Stimulated activated CD8-positive, alpha-beta memory T cell treated with anti-CD3 and anti-CD28 coated beads, Interleukin-15, amount 100 ng/mL, for 24 hours (primary cell): ENCODE measurements at places on chromosomes 12 and 14.
A peak's percentile ranks its signal among the peaks of the same experiment; 100 is the strongest.

DNA sequence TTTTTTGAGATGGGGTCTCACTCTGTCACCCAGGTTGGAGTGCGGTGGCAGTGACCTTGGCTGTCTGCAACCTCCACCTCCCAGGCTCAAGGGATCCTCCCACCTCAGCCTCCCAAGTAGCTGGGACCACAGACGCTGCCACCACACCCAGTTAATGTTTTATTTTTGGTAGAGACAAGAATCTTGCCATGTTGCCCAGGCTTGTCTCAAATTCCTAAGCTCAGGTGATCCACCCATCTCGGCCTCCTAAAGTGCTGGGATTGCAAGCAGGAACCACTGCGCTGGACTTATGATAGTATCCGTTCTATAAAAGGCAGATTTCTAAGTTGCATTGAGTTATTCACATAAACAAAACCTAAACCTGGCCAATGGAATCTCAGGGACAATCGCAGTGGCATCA, 321.1 kb upstream of the PRICKLE1 start:
- DNase-seq, result no peak

GRCh38 chr14:89842837-89843236, 111.7 kb downstream of the EFCAB11 start:
- DNase-seq, result no peak

DNA sequence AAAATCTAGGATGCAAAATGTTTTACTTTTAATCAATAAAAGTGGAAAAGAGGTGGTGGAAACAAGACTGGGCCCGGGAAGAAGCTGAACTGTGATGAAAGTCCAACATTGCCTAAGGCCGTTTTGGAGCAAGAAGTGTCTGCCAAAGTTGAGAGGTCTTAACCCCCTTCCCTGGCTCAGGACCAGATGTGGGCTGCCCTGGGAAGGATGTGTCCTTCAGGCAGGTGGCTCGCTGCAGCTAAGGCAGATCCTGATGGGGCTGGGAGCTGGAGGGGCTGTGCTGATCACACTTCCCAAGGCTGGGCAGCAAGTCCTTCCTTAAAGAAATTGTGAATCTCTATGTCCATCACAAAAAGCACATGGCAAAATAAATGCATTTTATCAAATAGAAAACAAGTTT, 581.6 kb downstream of the GALC start:
- DNase-seq, result no peak

DNA sequence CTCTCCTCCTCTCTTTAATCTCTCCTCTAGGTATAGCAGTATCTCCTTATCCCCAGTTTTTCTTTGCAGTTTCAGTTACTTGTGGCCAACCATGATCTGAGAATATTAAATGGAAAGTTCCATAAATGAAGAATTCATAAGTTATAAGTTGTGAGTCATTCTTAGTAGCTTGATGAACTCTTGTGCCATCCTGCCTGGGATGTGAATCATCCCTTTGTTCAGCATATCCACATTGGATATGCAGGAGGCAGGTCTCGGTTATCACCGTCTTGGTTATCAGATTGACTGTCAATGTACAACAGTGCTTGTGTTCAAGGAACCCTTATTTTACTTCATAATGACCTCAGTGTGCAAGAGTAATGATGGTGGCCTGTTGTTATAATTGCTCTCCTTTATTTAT, 134.0 kb downstream of the TMEM117 start:
- no peak for DNase-seq

GRCh38 chr12:128337431-128338170, 70.6 kb downstream of the TMEM132C start:
- DNase-seq, result no peak

DNA sequence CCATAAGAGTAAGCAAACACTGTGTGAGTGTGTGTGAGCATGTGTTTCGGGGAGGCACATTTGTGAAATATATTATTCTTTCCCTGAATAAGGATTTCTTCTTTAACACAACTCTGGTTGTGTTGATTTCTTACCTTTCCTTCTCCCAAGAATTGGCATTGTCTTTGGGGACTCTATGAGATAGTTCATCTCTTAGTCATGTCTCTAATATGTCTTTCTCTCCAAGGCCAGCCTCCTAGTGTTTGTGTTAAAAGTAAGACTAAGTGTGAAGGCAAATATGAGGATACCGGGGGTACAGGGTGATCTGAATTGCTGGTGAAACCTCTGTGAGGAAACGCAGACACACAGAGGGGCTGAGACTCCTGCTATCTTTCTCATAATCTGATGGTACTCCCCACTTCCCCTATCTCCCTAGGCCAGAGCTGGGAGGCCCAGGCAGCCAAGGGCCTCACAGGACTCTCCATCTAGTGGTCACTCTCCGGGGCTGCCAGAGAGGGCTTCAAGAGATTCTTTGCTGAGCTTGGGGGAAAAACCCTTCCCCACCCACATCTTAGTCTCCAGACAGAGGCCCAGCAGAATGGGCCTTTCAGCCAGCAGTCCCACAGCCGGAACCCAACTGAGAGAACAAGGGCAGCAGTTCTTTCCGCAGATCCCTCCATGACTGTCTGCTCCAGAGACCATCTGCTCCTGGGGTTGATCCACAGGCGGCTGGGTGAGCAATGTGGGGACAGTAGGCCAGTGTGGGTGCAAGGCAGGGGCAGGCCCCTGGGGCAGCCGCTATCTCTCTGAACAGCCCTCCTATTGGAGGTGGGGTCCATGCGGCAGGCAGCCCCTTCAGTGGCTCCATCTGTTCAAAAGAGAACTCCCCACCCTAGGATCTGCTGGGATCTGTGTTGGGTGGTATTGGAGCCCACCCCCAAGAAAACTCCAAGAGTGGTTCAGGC, 5.8 kb upstream of the HOXC12 start:
- DNase-seq, result no peak

GRCh38 chr14:99667821-99668220, 16.3 kb upstream of the CYP46A1 start:
- DNase-seq, result no peak

GRCh38 chr12:16189849-16190248, 87.6 kb downstream of the SLC15A5 start:
- DNase-seq, result no peak

GRCh38 chr12:639566-639965, 23.7 kb downstream of the NINJ2 start:
- DNase-seq, result no peak

GRCh38 chr14:83384253-83384652, 1850.6 kb upstream of the SEL1L start:
- no peak for DNase-seq

DNA sequence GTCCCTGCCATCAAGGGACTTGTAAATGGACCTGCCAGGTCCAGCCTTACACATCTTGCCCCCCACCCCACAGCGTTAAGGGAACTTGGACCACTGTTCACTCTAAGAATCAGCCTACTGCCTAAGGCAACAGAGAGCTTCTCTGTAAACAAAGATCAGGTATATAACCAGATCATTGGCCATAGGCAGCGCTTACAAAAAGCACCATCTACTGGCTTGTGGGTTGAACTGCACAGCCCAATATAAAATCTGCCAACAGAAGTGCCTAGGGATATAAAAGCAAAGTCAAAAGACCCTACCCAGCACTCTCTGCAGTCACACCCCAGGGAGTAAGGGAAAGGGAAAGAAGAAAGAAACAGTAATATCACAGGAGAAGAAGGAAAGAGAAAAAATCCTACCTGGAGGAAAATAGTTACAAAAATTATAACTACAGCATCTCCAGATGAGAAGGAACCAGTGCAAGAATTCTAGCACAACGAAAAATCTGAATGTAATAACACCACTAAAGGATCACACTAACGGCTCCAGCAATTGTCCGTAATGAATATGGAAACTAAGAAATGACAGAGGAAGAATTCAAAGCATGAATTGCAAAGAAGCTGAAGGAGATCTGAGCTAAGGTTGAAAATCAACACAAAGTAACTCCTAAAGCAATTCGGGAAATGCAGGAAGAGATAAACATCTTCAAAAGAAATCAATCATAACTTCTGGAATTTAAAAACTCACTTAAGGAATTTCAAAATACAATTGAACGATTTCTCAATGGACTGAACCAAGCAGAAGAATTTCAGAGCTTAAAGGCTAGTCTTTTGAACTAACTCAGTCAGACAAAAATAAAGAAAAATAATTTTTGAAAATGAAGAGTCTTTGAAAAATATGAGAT, 95.2 kb upstream of the PCED1B start:
- no peak for DNase-seq

- peak; percentile 43 for DNase-seq
Measured at GRCh38 chr12:120944645-120945217, 33.6 kb upstream of the HNF1A start.

- DNase-seq, result no peak
Measured at GRCh38 chr12:86261142-86261541, 5.0 kb upstream of the MGAT4C start.

DNA sequence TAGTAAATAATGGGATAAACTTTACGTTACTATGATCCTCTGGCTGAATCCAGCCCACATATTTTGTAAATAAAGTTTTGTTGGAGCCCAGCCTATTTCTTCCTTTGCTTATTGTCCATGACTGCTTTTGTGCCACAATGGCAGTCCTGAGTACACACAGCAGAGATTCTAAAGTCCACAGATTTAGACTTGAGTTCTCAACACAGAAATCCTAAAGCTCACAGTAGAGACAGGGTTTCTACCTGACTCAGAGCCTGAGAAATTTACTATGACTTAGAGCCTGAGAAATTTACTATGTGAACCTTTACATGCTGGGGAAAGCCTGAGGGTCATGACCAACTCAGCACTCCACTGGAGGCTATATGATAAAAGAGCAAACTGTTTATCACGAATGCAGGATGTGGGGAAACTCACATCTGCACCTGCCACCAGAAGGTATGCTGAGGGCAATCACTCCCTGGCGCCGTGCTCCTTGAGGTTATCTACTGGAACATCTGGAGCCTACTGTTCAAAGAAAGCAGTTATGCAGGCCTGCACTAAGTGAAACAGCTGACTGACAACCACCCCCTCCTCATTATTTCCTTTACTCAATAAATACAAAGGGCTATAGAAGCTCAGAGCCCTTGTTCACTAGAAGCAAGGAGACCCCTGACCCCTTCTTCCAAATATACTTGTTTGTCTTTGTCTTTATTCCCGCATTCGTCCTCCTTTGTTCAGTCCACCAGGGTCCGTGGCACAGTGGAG, 52.6 kb upstream of the BICD1 start:
- DNase-seq, result no peak

DNA sequence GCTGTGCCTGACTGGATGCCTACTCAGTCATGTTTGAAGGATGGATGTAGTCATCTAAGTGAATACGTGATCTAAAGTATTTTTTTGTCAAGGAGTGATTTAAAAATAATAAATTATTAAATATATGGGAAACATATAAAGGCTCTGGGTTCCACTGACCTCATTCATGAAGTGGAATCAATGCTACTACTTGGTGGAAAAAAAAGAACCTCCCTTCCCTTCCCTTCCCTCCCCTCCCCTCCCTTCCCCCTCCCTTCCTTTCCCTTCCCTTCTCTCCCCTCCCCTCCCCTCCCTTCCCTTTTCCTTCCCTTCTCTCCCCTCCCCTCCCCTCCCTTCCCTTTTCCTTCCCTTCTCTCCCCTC, 162.7 kb downstream of the ESRRB start:
- DNase-seq, result no peak

DNA sequence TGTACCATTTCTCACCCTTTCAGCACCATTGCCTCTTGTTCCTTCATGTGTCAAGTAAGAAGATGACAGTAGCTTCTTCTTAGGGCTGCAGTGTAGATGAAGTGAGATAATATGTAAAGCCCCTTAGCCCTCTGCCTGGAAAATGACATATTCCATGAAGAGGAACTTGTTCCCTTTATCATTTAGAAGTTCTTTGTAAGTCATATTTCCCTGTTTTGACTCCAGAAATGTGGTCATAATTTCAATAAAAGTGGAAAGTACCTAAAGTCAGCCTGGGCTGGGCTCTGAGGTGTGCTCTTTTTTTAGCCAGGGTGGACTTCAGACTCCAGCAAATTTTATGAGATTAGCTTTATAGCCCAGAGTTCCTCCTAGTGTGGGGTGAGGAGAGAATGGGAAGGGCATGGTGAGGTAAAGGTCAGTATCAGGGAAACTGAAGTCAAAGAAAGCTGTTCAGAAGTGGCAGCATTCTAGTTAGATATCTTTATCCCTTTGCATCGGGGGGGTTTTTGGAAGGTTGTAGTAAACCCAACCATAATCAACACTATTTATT, 92.5 kb downstream of the TMCC3 start:
- no peak for DNase-seq

DNA sequence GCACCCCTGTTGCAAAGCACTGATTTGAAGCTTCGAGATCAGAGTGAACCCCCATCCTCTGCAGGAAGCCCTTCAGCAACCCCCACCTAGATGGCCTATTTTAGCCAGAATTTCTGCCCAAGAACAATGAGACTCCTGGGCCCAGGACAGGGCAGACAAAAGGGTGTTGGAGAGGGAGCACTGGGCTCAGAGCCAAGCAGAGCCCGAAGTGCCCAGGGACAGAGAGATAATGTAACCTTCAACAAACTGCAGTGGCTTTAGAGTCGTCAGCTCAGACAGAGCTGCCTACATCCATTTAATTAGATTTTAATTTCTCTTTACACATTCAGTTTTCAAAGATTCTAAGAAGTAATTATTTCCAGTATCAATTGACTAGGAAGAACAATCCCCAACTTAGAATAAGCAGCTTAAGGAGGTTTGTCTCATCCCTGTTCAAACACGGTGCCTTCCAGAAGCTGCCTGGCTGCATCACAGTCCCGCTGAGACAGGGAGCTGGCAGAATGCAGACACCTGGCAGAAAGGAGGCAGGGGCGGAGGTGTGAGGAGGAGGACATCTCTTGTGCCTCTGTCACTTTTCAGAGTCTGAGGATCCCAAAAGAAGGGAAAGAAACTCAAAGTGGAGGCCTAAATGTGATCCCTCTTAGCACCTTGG, 504.9 kb upstream of the CCDC196 start:
- no peak for DNase-seq

- no peak for DNase-seq
Measured at GRCh38 chr14:94780536-94781399, 10.9 kb upstream of the GSC start.

GRCh38 chr14:88748288-88748687, 44.5 kb downstream of the EML5 start:
- no peak for DNase-seq

- DNase-seq, result no peak
Measured at GRCh38 chr14:93308686-93309345, 24.0 kb downstream of the BTBD7 start.

DNA sequence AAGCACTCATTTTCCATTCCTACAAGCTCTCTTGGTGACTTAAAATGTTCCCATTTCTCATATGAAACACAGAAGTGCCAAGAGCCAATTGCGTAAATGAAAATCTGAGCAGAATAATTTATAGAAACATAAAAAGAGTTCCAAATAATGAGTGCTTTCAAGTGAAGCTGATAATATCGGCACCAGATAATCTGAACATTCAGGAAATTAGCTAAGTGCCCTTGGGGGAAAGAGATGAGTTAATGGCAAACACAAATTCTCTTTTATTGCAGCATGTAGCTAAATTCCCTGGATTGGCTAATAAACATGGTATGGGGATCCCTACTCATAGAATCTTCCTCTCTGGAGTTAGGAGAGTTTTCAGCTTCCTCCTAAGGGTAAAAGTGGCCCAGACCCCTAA, 46.7 kb downstream of the DAD1 start:
- DNase-seq, result no peak

- DNase-seq, result no peak
Measured at GRCh38 chr12:4206470-4206869, 67.1 kb upstream of the CCND2 start.
